ENCODE measurements at places on chromosomes 3 and 15.

DNA sequence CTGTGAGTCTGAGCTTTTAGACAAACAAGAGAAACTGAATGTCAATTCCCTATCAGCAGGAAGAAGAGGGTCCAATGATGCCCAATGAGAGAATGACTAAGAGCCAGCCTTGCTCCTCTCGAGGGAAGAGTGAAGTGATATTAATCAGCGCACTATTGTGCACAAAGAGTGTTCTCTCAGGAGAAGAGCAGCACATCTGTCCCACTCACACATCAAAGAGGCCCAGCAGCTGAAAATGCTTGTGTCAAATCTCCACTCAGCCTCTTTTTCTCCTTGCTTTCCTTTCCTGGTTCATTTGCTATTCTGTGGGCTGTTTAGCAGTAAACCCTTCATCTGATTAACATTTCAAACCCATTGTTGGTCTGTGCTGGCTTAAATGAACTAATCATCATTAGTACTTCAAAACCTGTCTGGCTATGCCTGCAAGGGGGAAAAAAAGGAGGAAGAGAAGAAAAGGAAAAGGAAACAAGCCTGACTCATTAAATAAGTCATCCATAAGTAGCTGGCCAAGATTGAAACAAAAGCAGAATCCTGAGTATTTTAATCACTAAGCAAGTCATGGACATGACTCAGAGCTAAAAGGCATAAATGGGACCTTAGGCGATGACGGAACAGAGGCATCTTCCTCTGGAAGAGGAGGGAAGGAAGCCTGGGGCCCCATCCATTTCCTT, 912.7 kb downstream of the TUSC7 start:
- peak; percentile 77 for DNase-seq

- DNase-seq, result no peak
These were observed 20.4 kb downstream of the ARPP21 start for GRCh38 chr3:35659768-35660167.

DNA sequence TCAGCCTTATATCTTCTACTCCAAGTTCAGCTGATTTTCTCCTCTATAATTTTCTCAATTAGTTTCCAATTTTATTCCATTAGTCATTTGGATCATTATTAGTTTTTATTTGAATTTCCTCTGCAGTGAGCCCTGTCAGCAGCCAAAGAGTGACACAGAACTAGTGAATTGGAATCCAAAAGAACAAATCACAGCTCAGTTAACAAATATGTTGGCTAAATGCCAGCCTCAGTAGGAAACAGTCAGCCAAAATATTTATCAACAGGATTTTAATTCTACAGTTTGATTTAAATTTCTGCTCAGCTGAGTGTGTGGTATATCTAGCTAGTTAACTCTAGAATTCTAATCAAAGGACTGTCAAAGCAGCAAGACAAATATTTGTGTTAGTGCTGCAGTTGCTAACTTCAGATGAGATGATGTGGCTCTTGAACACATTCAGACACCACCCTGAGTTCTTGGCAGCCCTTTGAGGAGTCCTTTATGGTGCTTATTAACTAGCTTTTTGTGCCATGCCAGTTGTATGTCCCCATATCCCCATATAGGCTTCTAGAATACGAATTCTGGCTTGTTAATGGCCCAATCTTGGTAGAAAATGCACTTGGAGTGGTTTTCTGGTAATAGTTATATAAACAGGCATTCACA, 194.5 kb downstream of the CPNE4 start:
- DNase-seq, result peak; percentile 11

GRCh38 chr3:45154641-45155147, 8.5 kb upstream of the CDCP1 start:
- peak; percentile 75 for DNase-seq

DNA sequence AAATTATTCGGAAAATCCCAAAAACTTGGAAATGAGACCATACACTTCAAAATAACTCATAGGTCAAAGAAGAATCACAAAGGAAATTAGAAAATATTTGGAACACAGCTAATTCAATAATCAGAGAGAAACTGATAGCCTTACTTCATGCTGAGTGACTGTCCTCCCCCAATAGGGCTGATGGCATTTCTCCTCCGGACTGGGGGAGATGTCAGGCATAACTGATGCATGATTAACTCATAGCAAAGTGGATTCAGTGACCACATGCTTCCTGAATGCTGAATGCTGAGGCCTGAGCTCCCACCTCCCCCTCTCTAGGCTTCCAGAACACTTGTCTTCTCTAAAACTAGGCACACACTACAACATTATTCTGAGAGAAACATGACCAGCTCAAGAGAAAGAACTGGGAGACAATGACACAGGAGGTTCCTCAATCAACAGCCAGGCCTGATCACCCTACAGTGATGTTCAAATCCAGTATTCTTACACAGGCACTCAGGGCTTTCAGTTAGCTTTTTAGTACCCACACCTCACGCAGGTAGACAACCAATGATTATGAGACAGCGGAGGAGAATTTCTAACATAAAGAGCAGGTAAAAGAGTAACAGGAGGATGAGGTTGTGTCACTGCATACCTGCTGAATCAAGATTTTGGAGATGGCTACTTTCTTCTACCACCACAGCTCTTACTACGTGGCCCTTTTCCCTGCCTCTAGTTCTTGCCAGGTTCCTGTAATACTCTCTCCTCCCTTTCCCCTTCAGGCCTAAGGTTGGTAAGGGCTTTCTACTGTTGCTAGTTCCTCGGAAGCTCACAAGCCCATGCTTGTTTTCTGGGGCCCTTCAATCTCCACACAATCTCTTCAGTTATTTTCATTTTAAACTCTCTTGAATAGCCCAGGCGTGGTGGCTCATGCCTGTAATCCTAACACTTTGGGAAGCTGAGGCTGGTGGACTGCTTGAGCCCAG, 96.1 kb downstream of the FMN1 start:
- peak; percentile 88 for DNase-seq

DNA sequence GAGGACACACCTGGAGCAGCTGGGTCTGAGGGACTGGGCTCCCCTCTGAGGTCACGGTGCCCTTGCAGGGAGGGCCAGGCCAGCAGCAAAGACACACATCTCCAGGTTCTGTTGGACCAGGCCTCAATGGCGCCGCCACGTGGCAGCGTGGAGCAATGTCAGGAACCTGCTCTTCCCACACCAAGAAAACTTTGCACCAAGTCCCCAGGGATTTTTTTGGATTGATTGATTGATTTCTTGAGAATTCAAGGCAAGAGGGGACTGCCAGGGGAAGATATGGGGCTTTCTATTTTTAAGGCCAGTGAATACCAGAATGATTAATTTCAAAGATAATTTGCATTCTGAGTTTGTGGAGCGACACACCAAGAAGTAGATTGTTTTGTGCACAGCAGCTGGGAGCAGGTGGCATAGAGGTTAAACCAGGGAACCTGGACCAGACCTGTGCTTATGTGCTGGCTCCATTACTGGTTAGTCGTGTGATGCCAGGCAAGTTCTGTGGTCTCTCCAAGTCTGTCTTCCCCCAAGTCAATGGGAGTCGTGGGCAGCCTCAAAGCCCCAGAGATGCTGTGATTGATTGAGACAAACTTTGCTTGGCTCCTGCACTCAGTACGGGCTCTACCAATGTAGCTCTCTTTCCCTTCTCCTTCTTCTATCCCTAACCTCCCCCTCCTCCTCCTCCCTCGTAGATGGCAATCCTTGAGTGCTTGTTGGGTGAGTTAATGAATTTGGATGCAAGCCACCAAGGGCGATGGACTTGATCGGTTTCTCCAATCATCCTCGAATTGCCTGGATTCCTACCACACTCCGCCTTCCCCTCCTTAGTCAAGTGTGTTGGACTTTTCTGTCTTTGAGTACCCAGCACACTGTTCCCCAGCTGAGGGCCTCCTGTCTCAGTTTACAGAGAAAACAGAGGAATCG, 96.2 kb upstream of the TRPM1 start:
- peak; percentile 87 for DNase-seq

DNA sequence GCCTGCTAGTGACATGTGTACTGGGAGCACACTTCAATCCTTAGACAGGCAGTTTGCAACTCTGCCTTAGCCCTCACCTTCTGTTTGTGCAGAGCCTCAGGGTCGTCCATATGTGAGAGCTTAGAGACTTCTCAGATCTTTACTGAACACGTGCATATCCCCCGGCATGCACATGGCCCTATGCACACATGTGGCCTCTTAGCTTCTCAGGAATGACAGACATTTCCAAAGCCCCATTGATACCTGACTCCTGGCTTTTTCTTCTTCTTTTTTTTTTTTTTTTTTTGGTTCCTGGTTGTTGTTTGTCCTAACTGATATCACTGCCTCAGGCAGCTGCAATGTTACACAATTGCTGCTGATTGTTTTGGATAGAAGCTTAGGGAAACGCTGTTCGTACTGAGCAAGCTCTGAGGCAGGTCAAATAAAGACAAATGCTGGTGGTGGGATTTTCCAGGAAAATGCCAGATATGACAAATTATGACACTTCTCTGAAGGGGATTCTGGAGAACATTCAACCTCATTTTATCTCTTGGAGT, 107.2 kb upstream of the RGMA start:
- DNase-seq, result no peak

- peak; percentile 78 for DNase-seq
These were observed 179.3 kb upstream of the ANKRD28 start for GRCh38 chr3:15977090-15977489.

- DNase-seq, result no peak
These were observed 9.3 kb upstream of the GOLGB1 start for GRCh38 chr3:121758727-121759450.
